ENCODE measurements at places on chromosomes 12 and 14.

- no peak for DNase-seq
These were observed 8.4 kb upstream of the CALM1 start for GRCh38 chr14:90388437-90388836.

- DNase-seq, result peak; percentile 96
These were observed 59.9 kb upstream of the FBRSL1 start for GRCh38 chr12:132429946-132430643.

DNA sequence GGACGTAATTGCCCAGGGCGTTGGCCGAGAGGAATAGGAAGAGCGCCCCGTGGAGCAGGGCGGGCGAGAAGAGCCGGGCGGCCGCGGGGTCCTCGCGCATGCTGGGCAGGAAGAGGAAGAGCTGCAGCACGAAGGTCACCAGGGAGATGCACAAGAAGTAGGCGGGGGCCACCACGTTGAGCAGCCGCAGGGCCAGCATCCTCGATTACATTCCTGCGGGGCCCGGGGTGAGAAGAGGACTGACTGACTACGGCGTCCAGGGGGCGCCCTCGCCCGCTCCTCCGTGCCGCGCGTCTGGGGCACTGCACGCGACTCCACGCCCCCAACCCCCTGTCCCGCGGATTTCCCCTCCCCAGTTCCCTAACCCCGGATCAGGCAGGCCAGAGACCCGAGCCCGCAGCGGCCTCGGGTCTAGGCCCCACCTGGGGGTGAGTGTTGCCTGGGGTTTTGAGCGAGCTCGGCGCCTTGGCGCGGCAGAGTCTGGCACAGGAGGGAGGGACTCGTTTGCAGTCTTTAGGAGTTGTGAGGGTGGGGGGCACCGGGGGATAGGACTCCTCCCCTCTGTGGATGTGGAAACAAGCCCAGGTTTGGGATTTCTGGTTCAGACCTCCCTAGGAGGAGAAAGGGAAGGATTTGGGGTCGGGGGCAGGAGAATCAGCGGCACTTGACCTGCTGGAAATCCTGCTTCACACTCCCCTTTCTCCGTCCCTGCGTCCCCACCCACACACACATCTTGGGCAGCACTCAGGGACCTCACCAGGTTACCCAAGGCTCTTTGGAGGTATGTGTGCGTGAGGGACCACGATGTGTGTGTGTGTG is 1.8 kb downstream of the ZDHHC22 start:
- DNase-seq, result peak; percentile 73

GRCh38 chr12:83161456-83161855 is 474.8 kb downstream of the TMTC2 start:
- no peak for DNase-seq

GRCh38 chr12:40802656-40803055 is 110.4 kb downstream of the CNTN1 start:
- DNase-seq, result no peak

- peak; percentile 75 for DNase-seq
These were observed at the start of gene B3GNT4 for GRCh38 chr12:122203301-122204166. Gene B3GNT4, plus strand, starts transcription at chr12:122203709. Its CDS starts 910 bp downstream, at chr12:122204619.

- no peak for DNase-seq
These were observed 296.6 kb upstream of the PRICKLE1 start for GRCh38 chr12:42886160-42886559.

DNA sequence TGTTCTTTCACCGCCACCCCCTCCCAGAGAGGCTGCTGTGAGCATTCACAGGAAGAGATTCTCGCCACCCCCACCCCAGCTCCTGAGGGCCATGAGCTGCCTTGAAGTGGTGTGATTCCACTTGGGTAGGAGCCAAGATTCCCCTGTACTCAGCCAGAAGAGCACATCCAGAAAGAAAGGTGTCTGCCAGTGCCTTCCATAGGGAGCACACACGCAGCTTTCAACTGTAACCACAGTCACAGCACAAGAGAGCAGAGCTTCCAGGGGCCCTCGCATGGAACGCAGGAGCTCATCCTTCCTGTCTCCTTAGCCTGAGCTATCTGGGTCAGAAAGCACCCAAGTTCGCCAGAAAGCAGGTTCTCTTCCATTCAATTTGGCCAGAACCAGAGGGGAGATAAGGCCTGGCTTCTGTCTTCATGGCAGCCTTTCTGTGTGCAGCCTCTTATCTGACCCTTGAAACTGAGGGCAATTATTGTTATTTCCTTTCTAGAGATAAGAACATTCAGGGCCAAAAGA is 66.6 kb upstream of the SCN8A start:
- DNase-seq, result no peak

DNA sequence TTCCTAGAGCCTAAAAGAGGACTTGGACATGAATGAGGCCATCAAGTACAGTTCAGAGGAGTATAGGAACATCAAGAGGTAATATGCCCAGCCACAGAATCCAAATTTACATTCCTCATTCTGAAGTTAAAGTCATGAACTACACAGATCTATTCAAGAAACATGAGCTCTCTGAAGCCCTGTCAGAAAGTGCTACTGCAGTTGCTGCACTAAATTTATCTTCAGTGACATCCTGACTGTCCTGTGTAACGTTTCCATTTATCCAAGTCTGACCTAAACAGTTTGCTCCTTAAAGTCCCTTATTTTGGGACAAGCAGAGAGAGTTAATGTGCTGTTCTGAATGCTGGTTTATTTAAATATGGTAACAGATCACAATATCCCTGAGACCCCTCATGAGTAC is 28.2 kb downstream of the NEK9 start:
- no peak for DNase-seq

GRCh38 chr14:77133720-77134338 is 7.8 kb downstream of the ZDHHC22 start:
- DNase-seq, result no peak

DNA sequence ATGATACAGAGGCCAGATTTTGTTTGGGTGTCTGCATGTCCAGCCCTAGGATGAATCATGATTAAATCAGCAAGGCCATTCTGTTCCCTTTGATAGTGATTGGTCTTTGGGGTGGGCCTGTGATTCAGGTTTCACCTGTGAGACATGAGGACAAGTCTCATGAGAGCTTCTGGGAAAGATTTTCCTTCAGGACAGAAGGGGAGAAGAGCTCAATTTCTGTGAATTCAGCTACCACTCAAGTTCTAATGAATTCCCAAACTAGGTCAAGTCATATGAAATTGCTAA is 73.4 kb downstream of the ZNF664 start:
- DNase-seq, result no peak

GRCh38 chr14:61280526-61281185 is 482 bp downstream of the TMEM30B start:
- no peak for DNase-seq

GRCh38 chr12:53941187-53941586 is 2.6 kb downstream of the HOXC13 start:
- no peak for DNase-seq

DNA sequence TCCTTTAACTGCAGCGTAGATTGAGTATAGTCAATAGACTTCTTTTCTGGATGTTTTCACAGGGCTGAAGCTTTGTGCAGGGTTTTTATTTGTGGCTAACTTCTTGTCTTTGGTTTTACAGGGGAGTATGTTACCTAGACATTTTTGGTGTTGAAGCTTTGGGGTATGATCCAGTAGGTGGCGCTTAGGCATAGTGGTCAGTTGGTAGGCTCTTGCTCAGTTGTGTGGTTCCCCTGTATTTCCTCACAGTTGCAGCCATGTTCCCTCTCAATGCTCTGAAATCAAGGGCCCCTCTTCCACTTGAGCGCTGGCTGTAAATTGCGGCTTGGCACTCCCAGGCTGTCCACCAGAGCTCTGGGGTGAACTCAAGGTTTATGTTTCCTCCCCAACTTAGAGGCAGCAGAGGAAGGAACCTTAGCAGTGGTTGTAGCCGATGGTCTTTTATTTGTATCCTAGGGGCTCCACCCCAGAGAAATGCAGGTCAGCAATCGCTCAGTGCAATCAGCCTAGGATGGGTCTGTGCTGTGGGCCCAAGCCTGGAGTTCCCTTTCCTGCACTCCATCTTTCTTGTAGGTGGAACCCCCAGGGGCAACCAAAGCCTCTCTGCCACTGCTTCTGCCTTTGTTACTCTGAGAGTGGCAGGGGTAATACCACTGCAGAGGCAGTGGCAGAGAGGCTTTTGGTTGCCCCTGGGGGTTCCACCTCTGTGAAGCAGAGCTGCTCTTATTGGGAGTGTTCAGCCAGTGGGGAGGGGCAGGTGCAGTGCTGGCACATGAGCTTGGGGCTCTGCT is 55.1 kb downstream of the CMAS start:
- DNase-seq, result peak; percentile 69

GRCh38 chr14:88551980-88552431 is 2.8 kb downstream of the PTPN21 start:
- no peak for DNase-seq

DNA sequence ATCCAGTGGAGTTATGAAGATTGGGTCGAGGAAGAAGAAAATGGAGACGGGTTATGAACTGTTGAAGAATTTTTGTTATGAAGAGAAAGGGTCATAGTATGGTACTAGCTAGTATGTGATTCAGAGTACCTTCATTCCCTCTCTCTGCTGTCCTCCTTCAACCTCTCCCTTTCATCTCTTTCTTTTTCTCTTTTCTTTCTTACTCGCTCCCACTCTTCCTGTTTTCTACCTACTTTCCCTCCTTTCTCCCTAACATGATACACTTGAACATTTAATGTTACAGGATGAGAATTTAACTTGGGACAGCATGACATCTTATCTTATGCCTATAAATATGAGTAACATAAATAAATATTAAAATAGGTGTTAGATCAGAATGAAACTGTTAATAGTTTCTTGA is 112.9 kb downstream of the CCDC91 start:
- no peak for DNase-seq

DNA sequence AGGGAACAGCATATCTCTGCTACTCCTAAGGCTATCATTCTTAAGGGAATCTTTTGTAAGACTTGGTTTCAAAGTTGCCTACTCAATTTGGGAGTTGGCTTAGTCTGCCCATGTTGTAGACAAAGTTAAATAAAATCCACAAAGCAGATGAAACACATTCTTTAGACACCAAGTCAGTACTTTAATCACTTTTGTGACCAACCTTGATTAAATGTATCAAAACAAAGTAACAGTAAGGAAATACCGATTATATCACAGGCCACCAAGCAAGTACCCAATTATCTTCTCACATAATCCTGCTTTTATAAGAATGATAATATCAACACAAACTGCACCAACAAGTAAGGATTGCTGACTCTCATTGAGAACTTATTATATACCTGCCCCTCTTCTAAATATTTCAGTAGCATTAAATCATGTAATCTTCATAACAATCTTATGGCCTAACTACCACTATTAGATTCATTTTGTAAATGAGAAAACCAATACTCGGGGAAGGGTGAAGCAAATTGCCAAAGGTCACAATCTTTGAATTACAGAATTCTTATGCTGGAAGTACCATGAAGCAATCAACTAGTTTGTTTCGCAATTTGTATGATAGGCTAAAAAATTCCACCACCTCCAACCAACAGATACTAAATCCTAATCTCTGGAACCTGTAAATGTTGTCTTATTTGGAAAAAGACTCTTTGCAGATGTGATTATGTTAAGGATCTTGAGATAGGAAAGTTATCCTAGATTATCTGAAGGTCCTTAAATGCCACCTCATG is 12.6 kb upstream of the DIO2 start:
- no peak for DNase-seq

DNA sequence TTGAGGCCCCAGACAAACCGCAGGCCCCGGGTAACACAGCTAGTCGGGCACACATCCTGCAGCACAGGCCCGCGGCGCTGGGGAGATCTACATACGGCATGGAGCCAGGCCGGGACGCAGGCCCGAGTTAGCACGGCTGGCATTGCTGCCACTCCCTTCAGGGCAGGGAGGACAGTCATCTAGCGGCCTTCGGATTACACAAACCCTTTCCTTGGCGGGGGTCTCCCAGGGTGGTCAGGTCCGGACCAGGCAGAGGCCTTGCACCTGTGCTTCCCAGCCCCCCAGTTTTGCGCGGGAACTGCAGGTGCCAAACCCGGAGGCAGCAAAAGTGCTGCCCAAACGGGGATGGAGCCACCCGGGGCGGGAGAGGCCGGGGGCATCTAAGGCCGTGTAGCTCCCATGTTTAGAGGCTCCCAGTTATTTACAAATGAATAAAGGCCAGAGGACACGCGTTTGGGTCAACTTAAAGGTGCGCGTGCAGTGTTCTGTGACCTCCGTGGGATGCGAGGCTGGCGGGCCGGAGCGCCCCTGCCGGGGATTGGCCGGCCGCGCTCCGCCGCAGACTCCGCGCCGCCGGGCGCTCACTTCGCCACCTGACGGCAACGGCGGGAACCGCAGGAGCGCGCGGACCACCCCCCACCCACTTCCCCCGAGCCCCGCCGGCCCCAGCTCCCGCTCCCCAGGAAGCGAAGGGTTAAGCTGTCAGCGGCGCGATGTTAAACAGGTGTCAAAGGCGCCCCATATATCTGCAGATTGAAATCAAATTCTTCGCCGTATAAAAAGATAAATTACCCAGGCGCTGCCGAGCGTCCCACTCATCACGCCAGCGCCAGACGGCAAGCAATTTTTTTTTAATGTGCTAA is 18.1 kb downstream of the VSX2 start:
- peak; percentile 65 for DNase-seq

GRCh38 chr12:76890151-76891143 is 11.6 kb upstream of the CSRP2 start:
- no peak for DNase-seq

- DNase-seq, result no peak
These were observed 4.0 kb downstream of the ASCL4 start for GRCh38 chr12:107778383-107779025.

DNA sequence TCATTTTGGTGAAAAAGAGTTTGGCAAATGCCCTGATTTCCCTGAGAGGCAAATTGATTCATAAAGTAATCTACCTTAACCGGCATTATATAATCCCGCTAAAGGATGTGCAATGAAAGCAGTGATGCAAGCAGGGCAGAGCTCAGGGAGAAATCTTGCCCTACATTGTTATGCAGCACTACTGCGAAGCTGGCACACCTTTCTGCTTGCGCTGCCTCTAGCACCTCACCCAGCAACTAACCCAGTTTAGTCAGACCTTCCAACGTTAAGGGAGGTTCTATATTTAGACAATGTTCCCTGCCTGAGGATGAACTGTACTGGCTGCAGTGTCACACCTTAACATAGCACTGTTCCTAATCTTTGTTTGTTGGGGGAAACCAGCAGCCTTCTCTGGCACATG is 60.8 kb upstream of the CCDC196 start:
- no peak for DNase-seq

DNA sequence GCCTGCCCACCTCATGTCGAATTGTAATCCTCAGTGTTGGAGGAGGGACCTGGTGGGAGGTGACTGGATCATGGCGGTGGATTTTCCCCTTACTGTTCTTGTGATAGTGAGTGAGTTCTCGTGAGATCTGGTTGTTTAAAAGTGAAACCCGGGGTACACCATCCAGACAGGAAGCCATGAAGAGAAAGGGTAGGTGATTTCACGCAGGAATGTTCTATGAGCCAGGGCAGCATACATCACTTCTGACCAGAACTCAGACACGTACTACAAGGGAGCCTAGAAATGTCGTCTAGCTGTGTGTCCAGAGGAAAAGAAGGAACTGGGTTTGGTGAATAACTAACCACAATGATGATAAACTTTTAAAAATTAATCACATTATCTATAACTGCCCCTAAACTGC is 80.6 kb downstream of the ANO4 start:
- DNase-seq, result no peak

GRCh38 chr12:68784015-68784414 is 24.0 kb upstream of the MDM2 start:
- no peak for DNase-seq

- DNase-seq, result no peak
These were observed 568.3 kb upstream of the FLRT2 start for GRCh38 chr14:84961637-84962036.
